ENCODE measurements at places on chromosomes 5 and 9. TPM values are rescaled to one million over a fixed set of nuclear protein-coding genes. Genes with fewer than 3 reads are reported as not detected.

The NDUFS6 gene
- total RNA-seq, result 20.7 TPM

The FBXW11 gene
- total RNA-seq, result 67.7 TPM

DNA sequence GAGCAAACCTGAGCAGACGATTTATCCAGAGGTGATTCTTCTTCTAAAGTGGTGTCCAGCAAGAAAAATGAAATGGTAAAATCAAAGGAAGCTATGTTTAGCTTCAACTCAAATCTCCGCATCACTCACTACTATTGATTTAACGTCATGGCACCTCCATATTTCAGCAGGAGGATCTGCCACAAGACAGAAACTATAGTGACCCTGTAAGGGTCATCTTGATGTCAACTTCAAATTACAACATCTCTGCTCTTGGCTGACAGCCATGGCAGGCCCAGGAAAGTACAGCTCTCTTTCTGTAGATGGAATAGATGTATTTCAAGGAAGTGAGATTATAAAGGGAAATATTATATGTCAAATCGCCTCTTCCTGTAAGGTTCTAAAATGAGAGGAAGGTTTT lies 10.1 kb upstream of the EFNA5 start:
- no peak for DNase-seq

GRCh38 chr9:111271481-111272080 lies 58.4 kb downstream of the OR2K2 start:
- no peak for DNase-seq

Measured in sciatic nerve (tissue), 2 donors.